Sigmoid colon (tissue), 7 donors: ENCODE measurements at places on chromosomes 2 and 18. TPM values are rescaled to one million over a fixed set of nuclear protein-coding genes. Genes with fewer than 3 reads are reported as not detected.
A peak's percentile ranks its signal among the peaks of the same experiment; 100 is the strongest.

DNA sequence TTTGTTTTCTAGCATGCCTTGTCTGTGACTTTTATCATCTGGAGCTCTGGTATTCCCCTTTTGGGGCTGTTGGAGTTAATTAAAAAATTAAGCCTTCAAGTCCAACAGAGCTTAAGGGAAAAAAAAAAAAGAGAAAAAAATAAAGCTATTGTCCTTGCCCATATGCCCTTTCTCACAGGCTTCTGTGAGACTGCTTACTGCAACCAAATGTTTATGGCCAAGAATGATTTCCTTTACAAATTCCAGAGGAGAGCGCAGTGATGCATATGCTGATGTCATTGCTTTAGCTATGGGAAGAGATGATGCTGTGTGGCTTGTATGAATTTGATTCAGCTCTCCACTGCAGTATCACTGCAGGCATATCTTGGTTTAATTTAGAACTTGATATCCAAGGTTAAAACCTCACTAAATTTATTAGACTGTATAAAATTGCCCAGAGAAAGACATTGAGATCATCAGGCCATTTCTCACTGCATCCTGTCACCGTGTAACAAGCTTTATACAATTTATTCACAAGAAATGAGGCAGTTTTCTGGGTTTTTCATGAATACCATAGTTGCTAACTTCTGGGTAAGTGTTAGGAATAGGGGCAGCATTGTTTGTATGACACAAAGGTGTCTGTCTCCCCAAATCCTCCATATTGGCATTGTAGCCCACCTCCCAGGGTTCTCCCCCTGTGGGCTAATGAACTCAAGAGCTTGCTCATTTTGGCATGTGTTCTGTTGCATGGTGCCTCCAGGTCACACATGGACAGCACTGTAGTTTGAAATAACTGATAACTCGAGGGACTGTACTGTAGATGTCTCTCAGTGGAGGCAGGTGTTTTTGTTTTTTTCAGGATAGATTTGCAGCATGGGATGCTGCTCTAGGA, 85.0 kb downstream of the TANC1 start:
- no peak for DNase-seq

- DNase-seq: peak; percentile 47
Measured at GRCh38 chr18:50695431-50696176, 124.2 kb downstream of the MRO start.

GRCh38 chr2:16950436-16950835, 284.8 kb upstream of the CYRIA start:
- DNase-seq: no peak

GRCh38 chr18:61993831-61994230, 101.0 kb upstream of the RNF152 start:
- DNase-seq: no peak

GRCh38 chr2:205543262-205543843, 138.9 kb upstream of the NRP2 start:
- DNase-seq: no peak

- no peak for DNase-seq
Measured at GRCh38 chr18:39326772-39327171, 1761.2 kb upstream of the CELF4 start.

Gene AP1S3
- total RNA-seq: 0.14 TPM

Gene HNMT
- total RNA-seq: 62.4 TPM
